ENCODE measurements at places on chromosomes 16 and 17.

- no peak for DNase-seq
Measured at GRCh38 chr16:80459331-80459777, 81.4 kb upstream of the DYNLRB2 start.

DNA sequence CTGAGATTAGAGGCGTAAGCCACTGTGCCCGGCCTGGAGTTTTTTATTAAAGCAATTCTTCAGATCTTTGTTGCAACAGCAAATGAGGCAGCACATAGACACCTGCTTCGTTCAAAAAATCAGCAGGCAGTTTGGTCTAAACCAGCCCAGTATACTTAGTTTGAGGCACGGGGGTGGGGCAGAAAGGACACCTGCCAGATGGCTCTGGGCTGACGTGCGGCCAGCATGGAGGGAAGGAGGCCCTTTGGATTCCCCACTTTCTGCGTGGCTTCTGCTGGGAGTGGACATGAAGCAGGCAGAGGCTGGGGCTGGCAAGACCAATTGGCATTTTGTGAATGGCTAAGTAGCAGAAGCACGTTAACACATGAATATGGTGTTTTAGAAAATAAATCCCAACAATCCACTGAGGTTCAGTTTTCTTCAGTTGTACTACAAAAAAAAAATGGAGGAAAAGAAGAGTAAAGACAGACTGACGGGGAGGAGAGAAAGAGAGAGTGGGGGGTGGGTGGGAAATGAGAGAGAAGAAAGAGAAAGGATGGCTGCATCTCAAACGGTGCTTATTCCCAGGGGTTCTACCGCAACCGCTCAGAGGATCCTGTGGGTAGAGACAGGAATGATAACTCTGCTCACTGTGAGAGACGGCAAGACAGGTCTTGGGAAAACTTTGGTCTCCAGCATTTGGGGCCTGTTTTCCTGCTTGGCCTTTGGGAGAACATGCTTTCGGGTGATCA is 16.3 kb downstream of the C16orf46 start:
- DNase-seq = no peak

DNA sequence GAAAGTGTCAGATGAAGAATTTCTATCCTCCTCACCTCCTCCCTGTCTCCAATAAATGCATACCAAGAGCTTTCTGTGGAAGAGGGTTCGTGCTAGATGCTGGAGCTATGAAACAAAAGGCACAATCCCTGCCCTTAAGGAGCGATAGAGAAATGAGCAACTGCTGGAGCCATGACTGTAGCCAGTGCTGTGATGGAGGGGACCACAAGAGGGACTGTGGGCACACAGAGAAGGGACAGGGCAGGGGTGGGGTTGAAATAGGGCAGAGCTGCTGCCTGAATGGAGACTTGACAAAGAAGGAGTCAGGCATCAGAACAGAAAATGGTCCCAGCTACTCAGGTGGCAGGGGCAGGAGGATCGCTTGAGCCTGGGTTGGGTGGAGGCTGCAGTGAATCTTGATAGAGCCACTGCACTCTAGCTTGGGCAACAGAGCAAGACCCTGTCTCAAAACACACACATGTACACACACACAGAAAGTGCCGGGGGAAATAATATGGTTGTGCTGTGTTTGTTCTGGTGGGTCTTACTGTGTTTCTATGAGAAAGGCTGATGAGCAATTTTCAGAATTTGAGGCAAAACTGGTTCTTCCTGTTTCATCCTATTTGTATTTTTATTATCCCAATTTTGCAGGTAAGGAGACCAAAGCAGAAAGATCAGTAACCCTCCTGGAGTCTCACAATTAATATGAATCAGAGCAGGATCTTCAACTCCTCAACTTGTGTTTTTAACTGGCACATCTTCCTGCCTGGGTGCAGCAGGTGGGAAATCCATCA is 16.5 kb downstream of the TMEM98 start:
- DNase-seq = no peak

GRCh38 chr16:77165006-77165405 is 26.0 kb upstream of the MON1B start:
- DNase-seq = no peak

DNA sequence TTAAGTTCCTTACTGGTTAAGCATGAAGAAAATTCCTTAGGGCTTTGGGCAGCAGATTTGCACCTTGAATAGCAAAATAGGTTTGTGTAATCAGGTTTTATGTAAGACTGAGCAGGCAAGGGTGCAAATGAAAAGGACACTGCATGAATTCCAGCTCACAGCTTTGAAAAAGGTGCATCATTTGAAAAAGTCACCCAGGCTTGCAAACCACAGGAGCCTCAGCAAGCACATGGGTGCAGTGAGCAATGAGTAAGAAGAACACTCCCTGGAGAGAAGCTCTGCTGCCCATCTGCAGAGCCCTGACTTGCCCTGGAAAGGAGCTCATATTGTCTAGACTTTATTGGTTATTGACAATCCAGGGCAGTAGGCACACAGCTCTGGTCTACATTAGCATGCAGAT is 165.6 kb upstream of the KCNJ16 start:
- DNase-seq = no peak

- DNase-seq = no peak
Measured at GRCh38 chr17:16987830-16988601, 16.1 kb upstream of the TNFRSF13B start.
